ENCODE measurements at places on chromosomes 6 and 20. TPM values are rescaled to one million over a fixed set of nuclear protein-coding genes. Genes with fewer than 3 reads are reported as not detected.
A peak's percentile ranks its signal among the peaks of the same experiment; 100 is the strongest.

TRIM31 gene
- not detected for total RNA-seq

DNA sequence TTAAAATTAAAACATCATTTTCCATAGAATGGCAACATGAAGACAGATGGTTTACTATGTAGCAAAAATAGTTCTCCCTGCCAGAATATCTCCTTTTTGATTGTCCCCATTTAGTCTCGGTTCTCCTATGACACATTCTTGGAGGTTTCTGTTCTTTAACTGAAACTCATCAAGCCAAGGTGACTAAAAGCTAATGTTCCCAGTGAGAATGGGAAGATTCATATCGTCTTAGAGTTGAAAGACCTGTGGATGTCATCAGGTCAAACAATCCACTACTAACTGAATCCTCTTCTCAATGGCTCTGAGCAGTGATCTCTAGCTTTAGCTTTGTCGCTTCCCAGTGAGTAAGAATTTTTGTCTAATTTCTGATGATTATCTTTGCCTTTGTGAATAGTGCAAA, 1.3 kb upstream of the DOK5 start:
- peak; percentile 44 for ATAC-seq

CLPSL2 gene
- not detected for total RNA-seq

DNA sequence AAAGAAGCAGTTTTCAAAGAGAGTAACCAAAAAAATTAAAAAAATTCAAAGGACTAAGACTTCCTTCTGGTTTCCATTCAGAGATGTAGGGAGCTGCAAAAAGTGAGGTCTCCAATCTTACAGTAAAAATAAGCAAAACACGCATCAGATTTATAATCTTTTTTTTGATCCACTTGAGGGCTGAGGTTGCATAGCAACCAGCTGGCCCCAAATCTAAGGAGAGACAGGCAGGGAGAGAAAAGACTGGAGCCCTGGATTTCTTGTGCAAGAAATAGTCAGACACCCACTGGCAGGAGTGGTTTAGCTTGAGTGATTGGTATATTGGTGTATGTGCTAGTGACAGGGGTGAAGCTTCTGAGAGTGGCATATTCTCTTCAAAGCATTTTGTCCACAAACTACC, 135.9 kb upstream of the FUT9 start:
- ATAC-seq = no peak

DNA sequence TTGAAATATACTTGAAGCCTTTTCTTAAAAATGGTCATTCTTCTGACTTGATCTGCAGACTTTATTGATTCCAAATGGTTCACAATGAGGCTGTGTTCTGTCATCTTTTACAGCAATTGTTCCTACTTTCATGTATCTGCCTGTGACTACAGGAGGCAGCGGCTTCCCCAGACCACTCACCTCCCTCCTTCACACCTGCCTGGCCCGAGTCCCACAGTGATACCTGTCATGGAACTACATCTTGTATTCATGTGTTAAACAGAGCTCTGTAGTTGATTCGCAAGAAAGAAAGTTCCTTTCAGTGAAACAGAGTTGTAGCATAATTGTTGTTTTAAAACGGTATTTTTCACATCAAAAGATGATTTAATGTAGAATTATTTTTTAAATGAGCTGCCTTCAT, 673.5 kb upstream of the AGPAT4 start:
- no peak for ATAC-seq

DNA sequence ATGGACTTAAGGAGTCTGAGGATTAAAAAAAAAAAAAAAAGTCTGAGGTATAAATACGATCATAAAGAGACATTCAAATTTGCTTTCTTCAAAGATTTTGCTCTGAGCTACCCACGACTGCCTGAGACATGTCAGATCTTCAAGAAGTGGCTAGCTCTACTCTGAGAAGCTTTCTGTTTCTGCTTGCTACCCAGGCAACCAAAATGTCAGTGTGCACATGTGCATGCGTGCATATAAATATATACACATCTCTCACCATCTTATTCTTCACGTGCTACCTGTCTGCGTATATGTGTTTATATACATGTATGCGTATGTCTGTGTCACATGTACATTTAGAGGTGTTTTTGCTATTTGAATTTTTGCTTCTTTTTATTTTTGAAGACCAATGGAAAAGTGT, 299.6 kb upstream of the STXBP5 start:
- ATAC-seq = no peak
